Inflammatory macrophage (primary cell): ENCODE measurements at places on chromosomes 12 and 14.
A peak's percentile ranks its signal among the peaks of the same experiment; 100 is the strongest.

DNA sequence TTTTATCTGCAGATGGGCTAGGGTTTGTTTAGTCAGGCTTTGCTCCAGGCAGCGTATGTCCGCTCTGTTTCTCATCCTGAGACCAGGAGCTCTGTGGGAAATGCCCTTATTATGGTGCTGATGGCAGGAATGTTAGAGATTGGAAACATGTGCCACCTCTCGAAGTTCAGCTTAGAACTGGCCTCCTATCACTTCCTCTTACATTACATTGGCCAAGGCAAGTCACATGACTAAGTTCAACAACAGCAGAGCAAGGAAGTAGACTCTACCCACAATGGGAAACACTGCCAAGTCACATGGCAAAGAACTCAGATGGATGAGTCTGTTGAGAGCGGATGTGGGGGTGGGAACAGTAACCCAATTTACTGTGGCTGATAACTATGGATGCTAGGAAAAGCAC, 161.9 kb upstream of the WSCD2 start:
- DNase-seq = no peak

DNA sequence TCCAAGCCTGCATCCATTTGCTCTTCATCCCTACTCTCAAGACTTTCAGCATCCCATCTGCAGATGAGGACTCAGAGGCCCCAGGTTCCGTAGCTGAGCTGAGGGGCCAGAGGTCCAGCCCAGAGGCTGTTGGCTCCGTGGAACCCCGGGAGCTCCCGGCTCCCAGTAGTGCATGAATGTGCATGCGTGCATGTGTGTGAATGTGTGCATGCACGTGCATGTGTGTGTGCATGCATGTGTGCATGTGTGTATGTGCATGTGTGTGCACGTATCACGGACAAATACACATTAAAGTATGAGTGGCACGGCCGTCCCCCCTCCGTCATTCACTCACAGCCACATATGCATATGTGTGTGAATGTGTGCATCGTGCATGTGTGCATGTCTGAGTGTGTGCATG, 149.9 kb downstream of the KIF26A start:
- DNase-seq = no peak

- DNase-seq = no peak
Measured at GRCh38 chr12:42118136-42118879, 26.4 kb downstream of the GXYLT1 start.

DNA sequence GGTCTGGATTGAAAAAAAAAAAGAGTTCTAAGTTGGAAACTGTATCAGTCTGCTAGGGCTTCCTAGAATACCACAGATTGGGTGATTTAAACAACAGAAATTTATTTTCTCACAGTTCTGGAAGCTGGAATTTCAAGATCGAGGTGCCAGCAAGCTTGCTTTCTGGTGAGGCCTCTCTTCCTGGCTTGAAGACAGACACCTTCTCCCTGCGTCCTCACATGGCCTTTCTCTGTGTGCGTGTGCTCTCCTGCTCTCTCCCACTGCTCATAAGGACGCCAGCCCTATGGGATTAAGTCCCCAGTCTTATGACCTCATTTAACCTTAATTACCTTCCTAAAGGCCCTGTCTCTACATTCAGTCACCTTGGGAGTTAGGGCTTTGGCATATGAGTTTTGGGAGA, 215.5 kb downstream of the PIK3C2G start:
- no peak for DNase-seq

DNA sequence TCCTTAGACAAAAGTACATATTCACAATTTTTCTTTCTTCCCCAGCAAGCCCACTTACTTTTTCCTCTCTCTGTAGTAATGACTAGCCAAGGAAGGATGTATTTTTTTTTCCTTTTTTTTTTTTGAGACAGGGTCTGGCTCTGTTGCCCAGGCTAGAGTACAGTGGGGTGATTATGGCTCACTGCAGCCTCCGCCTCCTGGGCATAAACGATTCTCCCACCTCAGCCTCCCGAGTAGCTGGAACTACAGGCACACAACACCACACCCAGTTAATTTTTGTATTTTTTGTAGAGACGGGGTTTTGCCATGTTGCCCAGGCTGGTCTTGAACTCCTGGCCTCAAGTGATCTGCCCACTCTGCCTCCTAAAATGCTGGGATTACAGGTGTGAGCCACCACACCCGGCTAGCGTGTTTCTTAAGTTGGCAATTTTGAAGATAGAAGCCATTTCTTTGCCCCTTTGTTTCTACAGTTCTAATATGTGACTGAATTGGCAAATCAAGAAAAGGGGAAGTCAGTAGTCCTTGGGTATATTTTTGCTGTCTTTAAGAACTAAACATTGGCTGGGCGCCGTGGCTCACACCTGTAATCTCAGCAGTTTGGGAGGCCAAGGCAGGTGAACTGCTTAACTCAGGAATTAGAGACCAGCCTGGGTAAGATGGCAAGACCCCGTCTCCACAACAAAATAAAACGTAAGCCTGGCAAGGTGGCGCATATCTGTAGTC, 3.2 kb upstream of the NACA start:
- DNase-seq = no peak

DNA sequence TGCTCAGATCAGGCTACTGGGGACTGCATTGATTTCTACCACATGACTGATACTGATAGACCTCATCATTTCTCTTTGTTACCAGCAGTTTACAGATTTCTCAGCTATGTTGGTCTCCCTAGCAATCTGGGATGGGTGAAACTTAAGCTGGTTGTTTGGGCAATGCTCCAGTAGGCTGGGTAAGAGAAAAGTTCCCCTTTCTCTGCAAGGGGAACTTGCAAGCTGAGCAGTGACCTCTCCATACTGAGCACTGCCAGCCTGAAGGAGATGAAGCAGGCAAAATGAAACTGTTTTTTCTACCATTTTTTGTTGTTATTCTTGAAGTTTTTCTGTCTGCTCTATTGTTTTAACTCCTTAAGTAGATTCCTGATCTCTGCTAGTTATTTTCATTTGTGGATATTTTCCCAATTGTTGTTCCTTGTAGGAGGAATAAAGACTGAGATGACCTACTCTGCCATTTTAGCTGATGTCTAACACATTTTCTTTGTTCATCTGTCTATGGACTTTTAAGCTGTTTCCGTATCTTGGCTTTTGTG, 1.3 kb upstream of the OR4M1 start:
- DNase-seq = peak; percentile 6

DNA sequence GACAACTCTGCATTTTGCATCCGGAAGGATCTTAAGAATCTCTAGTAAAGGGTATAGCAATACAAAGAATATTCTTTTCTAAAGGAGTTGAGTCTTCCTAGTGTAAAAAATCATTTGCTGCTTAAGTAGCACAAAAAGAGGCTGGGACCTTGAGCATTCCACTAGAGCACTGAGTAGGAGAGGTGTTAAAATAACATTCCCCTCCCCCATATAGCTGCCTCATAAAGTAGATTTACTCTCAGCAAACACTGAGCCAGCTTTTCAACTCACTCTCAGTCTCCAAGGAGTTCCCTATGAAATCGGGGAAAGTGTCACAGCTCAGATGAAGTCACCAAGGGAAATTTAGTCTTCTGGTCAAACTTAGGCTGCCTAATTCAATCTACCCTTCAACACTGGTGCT, 592.7 kb downstream of the ETNK1 start:
- no peak for DNase-seq

DNA sequence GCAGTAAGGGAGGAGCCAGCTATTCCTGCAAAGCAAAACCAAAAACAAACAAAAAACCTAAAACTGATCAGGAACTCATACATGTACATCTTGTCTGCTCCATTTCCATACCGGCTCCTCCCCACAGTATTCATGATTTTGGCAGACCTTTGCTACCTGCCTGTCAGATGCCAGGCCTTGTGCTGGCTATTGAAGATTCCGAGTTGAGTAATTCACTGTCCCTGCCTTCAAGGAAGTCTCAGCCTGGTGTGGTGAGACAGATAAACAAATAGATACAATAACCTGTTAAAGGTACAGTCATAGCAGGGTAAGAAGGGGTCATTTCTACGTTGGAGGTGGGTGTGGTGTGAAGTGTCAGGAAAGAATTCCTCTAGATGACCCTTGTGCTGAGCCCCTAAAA, 42.7 kb downstream of the SUSD6 start:
- no peak for DNase-seq

DNA sequence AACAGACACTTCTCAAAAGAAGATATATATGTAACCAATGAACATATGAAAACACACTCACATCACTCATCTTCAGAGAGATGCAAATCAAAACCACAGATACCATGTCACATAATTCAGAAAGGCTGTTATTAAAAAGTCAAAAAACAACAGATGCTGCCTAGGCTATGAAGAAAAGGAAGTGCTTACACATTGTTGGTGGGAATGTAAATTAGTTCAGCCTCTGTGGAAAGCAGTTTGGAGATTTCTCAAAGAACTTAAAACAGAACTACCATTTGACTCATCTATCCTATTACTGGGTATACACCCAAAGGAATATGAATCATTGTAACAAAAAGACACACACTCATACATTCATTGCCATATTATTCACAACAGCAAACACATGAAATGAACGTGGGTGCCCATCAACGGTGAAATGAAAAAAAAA, 35.1 kb downstream of the EIF2S3B start:
- peak; percentile 67 for DNase-seq

- DNase-seq = no peak
Measured at GRCh38 chr12:110721570-110721969, 21.1 kb downstream of the PPP1CC start.

DNA sequence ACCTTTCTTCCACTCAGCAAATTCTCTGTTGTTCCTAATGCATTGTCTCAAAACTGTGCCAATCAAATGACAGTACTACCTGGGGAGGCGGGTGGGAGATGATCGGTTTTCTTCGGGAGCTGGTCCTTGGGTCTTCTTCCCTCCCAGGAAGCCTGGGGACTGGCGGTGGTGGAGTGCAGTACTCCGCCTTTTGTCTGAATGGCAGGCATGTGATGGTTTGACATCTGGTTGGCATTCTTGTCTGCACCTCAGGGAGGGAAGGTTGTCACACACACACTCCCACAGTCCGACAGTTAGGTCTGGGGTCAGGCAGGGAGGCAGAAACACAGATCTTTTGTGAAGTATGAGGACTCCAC, 114.8 kb downstream of the SNAPC1 start:
- DNase-seq = no peak

DNA sequence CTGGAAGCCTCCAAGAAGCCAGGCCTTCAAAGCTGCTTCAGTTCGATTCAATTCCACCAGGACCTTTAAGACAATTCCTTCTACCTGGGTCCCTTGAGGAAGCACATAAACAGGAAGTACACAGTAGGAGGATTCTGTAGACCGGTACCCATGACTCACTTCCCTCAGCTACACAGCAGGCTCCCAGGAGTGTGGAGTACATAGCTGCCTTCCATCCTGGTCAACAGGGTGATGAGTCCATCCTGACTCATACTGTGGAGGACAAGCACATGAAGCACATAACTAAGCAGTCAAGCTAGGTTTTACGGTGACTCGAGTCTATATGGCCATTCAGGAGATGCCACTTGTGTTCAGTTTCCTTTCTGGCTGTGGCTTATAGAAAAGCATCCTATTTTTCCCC, 197.6 kb upstream of the RBM19 start:
- no peak for DNase-seq

DNA sequence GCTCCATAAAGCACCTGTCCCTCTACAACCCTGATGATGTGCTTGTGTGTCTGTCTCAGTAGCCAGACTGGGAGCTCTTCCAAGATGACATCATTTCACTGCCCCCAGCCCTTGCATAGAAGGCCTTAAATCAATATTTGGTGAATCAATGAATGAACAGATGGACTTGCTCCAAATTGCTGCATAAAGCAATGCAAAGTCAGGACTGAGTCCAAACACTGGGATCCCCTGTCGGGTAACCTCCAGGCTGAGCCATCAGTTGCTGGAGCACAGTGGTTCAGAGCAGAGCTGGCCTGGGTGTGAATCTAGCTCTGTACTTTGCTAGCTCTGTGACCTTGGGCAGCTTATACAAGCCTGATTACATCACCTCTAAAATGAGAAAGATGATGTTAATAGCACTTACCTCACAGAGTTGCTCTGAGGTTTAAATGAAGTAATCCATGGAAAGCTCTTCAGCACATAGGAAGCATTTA, 120.3 kb upstream of the VASH1 start:
- DNase-seq = no peak

DNA sequence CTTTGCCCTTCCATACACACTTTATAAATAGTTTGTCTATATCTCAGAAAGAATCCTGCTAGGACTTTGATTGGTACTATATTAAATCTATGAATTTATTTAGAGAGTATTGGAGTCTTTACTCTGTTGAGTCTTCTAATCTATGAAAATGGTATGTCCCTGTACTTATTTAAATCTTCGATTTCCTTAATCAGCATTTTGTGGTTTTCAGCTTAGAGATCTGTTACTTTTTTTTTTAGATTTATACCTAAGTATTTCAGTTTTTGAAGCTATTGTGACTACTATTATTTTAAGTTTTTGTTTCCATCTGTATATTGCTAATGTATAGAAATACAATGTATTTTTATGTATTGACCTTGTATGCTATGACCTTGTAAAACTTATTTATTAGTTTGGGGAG, 13.4 kb upstream of the IFI27L2 start:
- DNase-seq = no peak

DNA sequence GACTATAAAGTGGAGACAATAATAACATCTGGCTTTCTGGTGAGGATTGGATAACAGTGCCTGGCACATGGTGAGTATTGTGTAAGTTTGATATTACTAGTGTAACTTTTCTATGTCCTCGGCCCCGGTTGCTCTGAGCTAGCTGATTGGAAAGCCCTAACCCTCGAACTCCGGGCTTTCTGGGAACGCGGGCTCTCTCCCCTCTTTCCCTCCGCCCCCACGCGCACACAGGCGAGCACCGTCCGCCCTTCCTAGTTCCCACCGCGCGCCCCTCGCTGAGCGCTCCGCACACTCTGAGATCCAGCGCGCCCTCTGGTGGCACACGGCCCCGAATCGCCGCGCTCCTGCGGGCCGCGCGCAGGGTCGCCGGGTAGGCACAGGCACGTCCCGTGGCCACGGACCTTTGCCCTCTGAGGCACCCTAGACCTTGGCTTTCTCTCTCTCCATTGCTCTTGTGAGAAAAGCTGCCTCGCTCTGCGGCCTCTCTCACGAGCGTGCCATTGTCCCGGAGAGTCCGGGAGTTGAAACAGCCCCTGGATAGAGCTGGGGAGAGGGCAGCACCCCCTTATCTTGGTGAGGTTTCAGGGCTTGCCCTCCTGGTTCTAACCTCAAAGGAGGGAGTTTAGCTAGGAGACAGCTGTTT, 23.2 kb upstream of the ESRRB start:
- DNase-seq = peak; percentile 32

DNA sequence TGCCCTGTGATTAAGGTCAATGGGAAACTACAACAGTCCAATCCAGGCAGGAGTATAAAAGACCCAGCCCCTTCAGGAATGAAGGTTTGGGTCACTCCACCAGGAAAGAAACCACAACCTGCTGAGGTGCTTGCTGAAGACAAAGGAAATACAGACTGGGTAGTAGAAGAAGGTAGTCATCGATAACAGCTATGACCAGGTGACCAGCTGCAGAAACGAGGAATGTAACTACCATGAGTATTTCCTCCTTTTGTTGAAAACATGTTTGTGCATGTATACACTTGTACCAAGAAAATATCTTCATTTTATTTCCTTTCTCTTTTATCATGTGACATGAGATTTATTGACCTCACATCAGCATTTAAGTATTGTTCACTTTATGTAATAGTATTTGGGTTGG, 409.1 kb downstream of the FOXG1 start:
- DNase-seq = no peak
